ENCODE measurements at places on chromosomes 3 and 15. TPM values are rescaled to one million over a fixed set of nuclear protein-coding genes. Genes with fewer than 3 reads are reported as not detected.
A peak's percentile ranks its signal among the peaks of the same experiment; 100 is the strongest.

The DHX30 gene
- polyA plus RNA-seq = 38.1 TPM

The STAC gene
- 65.1 TPM for polyA plus RNA-seq

- DNase-seq = no peak
Measured at GRCh38 chr15:60215225-60215963, 182.4 kb downstream of the ANXA2 start.

DNA sequence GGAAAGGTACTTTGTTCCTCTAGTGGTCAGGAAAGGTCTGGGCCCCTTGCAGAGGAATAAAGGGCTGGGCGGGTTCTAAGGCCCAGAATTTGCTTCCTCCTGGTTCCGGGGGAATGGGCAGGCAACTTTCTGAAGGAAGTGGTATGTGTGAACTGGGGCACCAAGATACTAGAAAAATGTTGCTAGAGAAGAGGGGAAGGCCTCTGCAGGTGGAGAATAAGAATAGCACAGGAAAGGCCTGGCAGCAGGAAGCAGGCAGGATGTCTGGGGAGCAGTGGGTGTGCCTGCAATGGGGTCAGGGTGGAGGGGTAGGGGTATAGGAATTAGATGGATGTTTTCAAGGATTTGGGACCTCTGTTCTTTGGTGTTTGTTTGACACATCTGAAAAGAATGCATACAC, 2.0 kb downstream of the SLC22A13 start:
- no peak for DNase-seq

The HYAL3 gene
- 3.0 TPM for polyA plus RNA-seq

DNA sequence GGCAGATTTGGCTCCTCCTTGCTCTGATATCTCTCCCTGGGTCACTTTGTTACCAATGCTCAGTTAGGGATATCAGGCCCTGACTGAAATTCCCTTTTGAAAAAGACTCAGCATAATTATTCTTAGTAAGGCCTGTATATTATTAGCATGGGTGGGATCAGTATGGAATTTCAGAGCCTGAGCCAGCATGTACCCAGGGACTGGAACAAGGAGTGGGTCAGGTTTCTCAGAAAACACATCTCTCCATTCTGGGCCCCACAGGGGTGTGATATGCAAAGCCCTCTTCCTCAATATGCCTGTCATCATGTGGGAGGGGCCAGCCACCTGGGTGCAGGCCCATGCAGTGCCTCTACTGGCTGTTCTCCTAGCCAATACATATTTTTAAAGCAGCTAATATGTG, 423.2 kb downstream of the EPHB1 start:
- peak; percentile 62 for DNase-seq

- DNase-seq = peak; percentile 88
Measured at GRCh38 chr3:138417559-138417982, 16.8 kb upstream of the ESYT3 start.

The CNTN3 gene
- 5.3 TPM for polyA plus RNA-seq

The GPR87 gene
- not detected for polyA plus RNA-seq

DNA sequence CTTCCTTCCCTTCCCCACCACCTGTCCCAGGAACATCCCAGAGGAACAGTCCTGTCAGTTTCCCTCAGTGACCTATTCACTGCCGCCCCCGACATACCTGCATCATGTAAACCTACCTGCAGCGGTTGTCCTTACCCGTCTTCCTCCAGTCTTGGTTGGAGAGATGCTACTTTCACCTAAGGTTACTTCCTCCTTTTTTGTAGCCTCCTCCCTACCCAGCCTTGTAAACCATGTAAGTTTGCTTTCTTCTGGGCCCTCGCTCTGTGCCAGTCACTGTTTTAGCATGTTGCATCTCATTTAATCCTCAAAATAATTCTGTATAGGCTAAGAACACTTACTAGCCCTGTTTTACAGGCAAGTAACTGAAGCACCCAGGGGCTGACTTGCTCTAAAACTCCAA, 58.3 kb downstream of the GPR171 start:
- DNase-seq = no peak

GRCh38 chr3:122576174-122576940, 1.1 kb upstream of the PARP15 start:
- DNase-seq = peak; percentile 25

DNA sequence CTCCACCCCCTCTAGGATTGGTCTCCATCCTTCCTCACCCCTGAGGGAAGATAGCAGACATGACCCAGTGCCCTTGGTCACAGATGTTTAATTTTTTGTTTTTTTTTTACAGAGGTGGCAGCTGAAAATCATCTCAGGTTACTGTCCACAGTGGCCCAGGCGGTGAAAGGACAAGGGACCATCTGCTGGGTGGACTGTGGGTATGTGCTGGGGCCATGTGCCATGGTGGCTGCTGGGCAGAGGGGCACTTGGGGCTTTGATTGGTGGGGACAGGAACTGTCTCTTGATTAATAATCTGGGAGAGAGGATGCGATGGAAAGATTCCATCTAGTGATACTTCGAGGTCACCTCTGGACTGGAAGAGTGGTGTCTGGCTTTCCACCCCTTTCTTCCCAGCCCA, 25.4 kb downstream of the PDIA5 start:
- DNase-seq = no peak

DNA sequence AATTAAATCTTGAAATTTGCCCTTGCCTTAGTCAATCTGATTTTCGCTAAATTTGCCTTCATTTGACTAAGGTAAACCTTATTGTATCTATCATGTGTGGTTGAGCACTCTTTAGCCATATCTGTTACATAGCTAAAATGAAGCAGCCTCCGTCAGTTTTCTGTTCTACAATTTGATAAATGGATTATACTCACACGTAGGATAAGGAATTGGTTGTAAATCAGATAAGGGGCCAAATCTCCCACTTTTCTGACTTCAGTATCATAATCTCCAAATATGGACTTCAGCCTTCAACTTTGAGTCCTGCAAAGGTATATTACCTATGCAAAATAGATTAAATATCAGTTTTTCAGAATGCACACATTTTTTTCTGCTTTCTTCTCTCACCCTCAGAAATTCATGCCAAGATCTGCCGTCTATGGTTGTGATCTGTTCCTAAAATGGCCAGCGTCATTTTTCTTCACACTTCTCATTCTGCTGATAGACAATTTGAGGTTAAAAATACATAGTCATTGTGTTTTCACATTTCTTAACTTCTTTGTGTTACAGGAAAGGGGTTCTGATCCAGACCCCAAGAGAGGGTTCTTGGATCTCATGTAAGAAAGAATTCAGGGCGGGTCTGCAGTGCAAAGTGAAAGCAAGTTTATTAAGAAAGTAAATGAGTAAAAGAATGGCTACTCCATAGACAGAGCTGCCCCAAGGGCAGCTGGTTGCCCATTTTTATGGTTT, 36.9 kb downstream of the RAB8B start:
- no peak for DNase-seq

The CDCP1 gene
- 1.9 TPM for polyA plus RNA-seq

DNA sequence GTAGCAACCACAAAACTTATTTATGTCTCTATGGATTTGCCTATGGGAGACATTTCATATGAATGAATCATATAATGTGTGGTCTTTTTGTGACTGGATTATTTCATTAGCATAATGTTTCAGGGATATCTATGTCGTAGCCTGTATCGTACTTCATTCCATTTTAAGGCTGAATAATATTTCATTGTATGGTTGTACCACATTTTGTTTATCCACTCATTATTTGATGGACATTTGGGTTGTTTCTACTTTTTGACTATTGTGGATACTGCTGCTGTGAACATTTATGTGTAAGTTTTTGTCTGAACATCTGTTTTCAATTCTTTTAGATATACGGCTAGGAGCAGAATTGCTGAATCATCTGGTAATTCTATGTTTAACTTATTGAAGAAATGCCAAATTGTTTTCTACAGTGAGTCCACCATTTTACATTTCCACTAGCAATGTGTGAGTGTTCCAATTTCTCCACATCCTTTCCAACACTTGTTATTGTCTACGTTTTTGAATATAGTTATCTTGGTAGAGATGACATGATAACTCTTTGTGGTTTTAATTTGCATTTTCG, 134.4 kb upstream of the DAZL start:
- no peak for DNase-seq

DNA sequence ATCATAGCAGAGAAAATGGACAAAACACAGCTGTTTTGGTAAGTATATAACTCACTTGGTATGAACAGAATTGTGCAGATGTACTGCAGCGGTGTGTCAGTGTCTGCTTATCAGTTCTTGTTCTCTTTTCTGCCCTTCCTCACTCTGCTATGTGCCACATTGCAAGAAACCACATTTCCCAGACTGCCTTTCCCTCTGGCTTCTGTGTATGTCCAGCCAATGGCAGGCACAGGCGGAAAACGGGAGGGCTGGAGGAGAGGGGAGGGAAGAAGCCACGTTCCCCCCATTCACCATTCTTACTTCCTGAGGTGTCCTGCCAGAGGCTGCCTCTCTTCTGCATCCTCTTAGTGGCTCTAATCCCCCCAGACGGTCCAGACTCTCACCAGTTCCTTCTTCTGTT, 15.4 kb downstream of the HHLA2 start:
- no peak for DNase-seq

DNA sequence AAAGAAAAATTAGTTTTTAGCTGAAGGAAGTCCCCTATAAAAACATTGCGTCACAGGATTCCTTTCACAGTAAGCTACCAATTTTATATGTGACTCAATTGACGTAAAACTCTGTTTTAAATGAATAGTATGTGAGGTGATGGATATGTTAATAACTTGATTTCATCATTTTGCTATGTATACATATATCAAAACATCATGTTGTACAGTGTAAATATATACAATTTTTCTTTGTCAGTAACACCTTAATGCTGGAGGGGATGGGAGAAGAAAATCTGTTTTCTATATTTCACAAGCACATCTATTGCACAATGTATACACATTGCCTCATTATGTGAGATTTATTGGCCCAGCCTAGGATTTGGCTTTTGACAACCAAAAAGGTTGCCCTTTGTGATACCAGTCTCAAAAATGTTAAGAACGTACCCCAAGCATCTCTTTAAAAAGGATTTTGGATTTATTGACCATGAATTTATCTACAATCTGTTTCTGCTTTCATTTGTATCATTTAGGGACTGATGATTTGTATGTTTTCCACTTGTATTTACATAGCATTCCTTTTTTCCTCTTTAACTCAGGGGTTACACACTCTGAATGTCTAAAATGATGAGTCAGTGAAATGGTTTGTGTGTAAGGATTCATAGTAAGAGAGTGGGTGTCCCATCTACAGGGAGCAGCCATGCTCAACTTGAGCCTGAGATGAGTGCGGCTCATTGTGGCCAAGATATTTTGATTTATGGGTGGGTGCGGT, 62.6 kb downstream of the CRTC3 start:
- no peak for DNase-seq

- DNase-seq = peak; percentile 63
Measured at GRCh38 chr15:38768970-38769369, 204.4 kb upstream of the RASGRP1 start.

GRCh38 chr3:100089812-100090668, 24.3 kb downstream of the FILIP1L start:
- peak; percentile 85 for DNase-seq

DNA sequence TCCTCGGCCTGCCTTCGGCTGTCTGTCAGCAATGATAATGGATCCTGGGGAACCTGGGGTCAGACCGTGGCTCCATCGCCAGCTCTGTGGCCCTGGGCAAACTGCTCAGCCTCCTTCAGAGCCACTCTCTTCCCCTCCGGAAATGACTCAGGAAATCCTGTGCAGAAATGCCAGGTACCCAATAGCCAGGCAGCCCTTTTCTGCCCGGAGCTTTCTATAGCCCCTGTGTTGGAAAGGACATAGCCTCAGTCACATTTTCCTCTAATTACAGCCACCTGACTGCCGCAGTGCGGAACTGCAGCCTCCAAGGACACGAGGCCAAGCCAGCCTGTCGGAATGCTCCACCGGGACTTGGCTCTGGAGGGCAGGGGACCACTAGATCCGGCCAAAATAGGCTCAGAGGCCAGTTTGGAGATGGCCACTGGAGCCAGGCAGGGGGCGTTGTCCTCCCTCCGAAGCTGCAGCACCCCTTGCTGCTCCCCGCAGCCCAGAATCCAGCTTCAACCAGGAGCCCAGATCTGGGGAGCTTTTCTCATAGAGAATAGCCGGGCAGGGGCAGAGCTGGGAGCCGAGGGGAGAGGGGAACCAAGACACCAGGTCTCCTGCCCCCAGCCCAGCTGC, 11.6 kb upstream of the ZXDC start:
- DNase-seq = peak; percentile 73

The SHF gene
- polyA plus RNA-seq = 11.7 TPM

DNA sequence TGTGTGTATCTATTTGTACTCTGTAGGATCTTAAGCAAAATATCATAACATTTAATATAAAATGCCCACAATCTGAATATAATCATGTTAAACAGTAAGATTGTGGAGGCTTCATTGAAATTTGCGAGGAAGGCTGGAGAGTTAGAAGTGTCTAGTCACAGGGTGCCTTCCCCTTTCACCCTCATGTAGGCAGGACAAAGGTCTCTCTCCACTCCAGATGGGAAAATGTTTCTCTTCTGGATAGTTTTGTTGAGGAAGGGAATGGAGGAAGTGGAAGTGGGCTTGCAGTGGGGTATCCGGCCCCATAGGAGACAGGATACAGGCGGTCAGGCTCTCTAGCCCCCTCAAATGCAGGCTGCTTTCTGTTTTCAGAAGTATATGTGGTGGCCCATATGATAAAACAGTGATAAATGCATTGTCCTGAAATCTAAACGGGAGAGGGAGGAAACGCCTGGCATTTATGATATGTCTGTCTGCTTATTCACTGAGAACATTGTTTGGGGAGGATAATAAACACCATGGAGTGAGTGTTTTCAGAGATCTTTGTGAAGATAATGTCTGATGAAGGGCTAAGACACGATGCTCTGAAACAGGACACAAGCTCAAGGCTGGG, 13.3 kb upstream of the MYZAP start:
- DNase-seq = no peak

DNA sequence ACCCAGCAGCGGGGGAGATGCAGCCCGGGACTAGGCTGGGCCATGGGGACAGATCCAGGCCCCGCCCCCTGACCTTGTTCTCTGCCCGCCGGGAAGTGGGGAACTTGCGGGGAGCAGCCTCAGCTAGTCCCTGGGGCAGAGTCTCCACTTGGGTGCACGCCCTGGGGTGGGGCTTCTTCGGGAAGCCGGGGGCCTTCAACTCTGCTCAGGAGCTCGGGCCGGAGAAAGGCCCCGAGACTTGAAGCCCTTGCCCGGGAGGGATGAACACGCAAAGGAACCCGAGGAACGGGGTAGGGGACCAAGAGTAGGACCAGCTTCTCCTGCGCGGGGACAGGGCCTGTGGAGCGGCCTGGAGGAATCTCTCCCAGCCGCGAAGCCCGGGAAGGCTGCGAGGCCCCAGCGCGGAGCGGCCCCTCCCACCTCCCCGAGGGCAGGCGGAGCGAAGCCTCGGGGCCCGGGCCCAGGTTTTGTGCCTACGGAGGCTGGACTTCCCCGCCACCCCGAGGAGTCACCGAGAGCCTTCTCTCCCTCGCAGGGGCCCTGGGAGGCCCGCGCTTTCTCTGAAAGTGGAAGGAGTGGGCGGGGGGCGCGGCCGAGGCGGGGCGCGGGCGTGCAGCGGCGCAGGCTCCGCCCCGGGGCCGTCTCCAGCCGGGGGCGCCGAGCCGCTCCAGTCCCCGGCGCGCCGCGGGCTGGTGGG, at the start of gene ITPKA:
Gene ITPKA, plus strand, starts transcription at position 670 of the 697 bp plus-strand sequence. CDS start 54 bp downstream, outside the sequence.
- DNase-seq = peak; percentile 84

The SEMA4B gene
- polyA plus RNA-seq = 4.9 TPM

The OSBPL10 gene
- 13.7 TPM for polyA plus RNA-seq

- no peak for DNase-seq
Measured at GRCh38 chr15:31477301-31477700, 150.7 kb downstream of the KLF13 start.

GRCh38 chr15:45829336-45830153, 194.7 kb downstream of the SQOR start:
- DNase-seq = peak; percentile 16
